Stomach (tissue), 19 donors: ENCODE measurements at places on chromosomes 11 and 22. TPM values are rescaled to one million over a fixed set of nuclear protein-coding genes. Genes with fewer than 3 reads are reported as not detected.

The WT1 gene
- 0.31 TPM for polyA plus RNA-seq

The CDC45 gene
- polyA plus RNA-seq, result 2.3 TPM

The EXT2 gene
- polyA plus RNA-seq, result 16.0 TPM

DNA sequence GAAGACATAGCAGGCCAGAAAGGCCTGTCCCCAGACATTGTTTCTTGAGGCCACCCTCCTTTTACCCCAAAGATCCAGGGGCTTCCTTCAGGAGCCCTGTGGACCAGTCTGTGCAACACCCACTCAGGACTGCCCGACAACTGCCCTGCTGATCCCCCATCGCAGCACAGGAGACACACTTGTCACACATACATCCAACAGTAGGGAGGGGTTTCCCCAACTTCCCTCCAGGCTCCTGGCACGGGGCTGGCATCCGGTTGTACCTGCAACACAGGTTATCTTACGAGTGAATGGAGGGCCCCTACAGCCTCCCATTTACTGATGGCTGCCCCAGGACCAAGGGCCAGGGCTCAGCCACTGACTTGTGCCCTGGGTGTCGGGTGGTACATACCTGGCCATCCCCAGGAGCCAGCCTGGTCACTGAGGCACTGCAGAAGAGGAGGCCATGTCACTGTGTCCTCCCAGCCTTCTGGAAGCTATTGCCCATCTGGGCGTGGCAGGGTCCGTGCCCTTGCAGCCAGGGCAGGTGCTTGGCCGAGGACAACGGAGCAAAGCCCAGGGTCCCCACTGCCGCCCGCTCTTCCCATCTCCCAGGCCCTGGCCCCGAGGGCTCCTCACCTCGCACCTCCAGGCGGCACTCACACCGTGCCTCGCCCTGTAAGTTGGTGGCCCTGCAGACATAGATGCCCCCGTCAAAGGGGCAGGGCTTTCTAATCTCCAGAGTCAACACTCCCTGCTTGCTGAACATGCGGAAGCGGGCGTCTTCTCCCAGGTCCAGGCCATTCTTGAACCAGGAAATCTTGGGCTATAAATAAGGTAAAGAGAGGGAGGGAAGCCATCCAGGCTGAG is 20.8 kb downstream of the MYBPC3 start:
- peak overlapping the region; percentile 69 for H3K27ac ChIP-seq
- no peaks in the 10 kb centered on the region for H3K27me3 ChIP-seq
- H3K4me1 ChIP-seq, result peaks cover 24% of the 10 kb centered on the region
- no peaks in the 10 kb centered on the region for H3K36me3 ChIP-seq
- no peak overlapping the region for H3K4me3 ChIP-seq

GRCh38 chr11:130546901-130547694 is 98.7 kb downstream of the ADAMTS15 start:
- H3K36me3 ChIP-seq, result no peaks in the 10 kb centered on the region
- DNase-seq, result no peak
- no peaks in the 10 kb centered on the region for H3K27me3 ChIP-seq
- H3K4me3 ChIP-seq, result no peak overlapping the region
- no peaks in the 10 kb centered on the region for H3K4me1 ChIP-seq
- no peak overlapping the region for H3K27ac ChIP-seq
